Breast epithelium (tissue), 4 donors: ENCODE measurements at places on chromosomes 3 and 15. TPM values are rescaled to one million over a fixed set of nuclear protein-coding genes. Genes with fewer than 3 reads are reported as not detected.

TGM5 gene
- total RNA-seq, result 1.6 TPM

SPATA12 gene
- total RNA-seq, result 0.29 TPM

GFM1 gene
- 63.5 TPM for total RNA-seq

CAMK2N2 gene
- total RNA-seq, result not detected

GRCh38 chr15:41961001-41961518 lies 11.3 kb downstream of the EHD4 start:
- DNase-seq, result no peak

GRCh38 chr3:634511-634910 lies 437.9 kb downstream of the CHL1 start:
- no peak for DNase-seq

GRCh38 chr15:98888820-98889479 lies 118.6 kb downstream of the PGPEP1L start:
- no peak for DNase-seq
